ENCODE measurements at places on chromosomes 1 and 21. TPM values are rescaled to one million over a fixed set of nuclear protein-coding genes. Genes with fewer than 3 reads are reported as not detected.

Gene DSCAM
- polyA plus RNA-seq, result not detected

Gene PEX11B
- polyA plus RNA-seq, result 38.2 TPM

GRCh38 chr1:192251735-192252134, 65.1 kb upstream of the RGS21 start:
- no peak overlapping the region for H3K27ac ChIP-seq
- no peaks in the 10 kb centered on the region for H3K4me1 ChIP-seq
- H3K36me3 ChIP-seq, result no peaks in the 10 kb centered on the region

- H3K27me3 ChIP-seq, result no peaks in the 10 kb centered on the region
- DNase-seq, result no peak
- no peaks in the 10 kb centered on the region for H3K36me3 ChIP-seq
- no peaks in the 10 kb centered on the region for H3K4me1 ChIP-seq
Observed at GRCh38 chr21:27776925-27777553, 810.2 kb upstream of the ADAMTS5 start.

Measured in CD14-positive monocyte (primary cell).